ENCODE measurements at places on chromosomes 7 and 10.

GRCh38 chr10:86711513-86712316, 43.4 kb downstream of the LDB3 start:
- DNase-seq = peak; percentile 48

DNA sequence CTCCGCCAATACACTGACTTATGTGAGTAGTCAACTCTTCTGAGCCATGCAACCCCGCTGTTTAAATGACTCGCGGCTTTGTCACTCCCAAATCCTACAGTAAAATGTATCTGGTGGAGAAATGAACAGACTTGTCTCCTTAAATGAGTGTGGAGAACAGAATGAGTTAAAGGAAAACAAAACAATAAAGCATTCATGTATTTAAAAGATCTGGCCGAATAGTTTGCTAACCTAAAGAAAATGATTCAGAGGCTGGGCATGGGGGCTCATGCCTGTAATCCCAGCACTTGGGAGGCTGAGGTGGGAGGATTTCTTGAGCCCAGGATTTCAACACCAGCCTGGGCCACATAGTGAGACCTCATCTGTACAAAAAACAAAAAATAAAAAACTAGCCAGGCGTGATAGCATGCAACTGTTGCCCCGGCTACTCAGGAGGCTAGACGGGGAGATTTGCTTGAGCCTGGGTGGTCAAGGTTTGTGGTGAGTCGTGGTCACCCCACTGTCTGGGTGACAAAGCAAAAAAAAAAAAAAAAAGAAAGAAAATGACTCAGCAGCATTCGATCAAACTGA, 86.5 kb upstream of the PFKP start:
- no peak for DNase-seq

- DNase-seq = no peak
Measured at GRCh38 chr7:141045842-141046620, 27.8 kb upstream of the TMEM178B start.

DNA sequence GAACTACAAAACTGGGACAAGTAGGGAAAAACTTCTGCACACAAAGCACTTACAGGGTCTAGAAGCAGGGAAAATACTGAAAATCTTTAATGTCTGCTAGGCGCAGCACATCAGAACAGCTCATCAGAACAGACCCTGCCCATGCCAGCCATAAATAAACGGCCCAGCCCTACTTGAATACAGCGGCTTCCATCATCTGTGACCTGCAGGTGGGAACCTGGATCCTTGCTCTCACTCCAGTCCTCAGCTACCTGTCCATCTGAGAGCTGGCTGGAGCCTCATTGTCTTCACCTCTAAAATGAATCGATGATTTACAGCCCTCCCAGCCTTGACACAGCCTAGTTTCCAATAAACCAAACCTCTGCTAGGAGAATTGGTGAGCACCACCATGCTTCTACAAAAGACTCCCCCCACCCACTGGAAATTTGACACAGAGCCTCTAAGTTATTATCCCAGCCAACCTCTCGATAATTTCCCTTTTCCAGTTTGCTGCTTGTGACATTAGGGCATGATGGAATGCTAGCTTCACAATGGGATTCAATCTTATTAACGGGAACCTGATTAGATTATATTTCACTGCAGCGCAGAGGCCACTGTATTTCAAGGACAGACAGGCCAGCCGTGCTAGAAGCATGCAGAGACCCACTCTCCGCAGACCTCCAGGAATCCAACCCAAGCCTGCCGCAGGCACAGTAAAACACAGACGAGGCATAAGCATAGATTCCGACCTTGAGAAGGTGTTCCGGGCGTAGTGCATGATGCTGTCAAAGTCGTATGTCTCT, 61.6 kb upstream of the OPALIN start:
- DNase-seq = no peak

- peak; percentile 19 for DNase-seq
Measured at GRCh38 chr10:69179089-69179742, 818 bp upstream of the SUPV3L1 start.

GRCh38 chr7:127822822-127823508, 171.0 kb downstream of the SND1 start:
- no peak for DNase-seq

- DNase-seq = no peak
Measured at GRCh38 chr10:110613996-110614495, 30.1 kb upstream of the RBM20 start.

- no peak for DNase-seq
Measured at GRCh38 chr10:3528271-3528670, 256.7 kb downstream of the KLF6 start.

DNA sequence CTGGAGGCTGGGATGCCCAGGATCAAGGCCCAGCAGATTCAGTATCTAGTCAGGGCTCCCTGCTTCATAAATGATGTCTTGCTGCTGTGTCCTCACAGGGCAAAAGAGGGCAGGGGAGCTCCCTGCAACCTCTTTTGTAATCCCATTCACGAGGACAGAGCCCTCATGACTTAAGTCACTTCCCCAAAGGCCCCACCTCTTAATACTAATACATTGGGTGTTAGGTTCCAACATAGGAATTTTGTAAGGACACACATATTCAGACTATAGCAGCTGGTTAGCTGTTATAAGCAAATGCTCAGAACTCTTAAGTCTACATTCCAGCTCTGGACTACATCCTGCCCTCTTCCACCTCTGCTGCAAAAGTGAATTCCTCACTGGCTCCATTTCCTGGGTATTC, 63.0 kb downstream of the VOPP1 start:
- DNase-seq = no peak

DNA sequence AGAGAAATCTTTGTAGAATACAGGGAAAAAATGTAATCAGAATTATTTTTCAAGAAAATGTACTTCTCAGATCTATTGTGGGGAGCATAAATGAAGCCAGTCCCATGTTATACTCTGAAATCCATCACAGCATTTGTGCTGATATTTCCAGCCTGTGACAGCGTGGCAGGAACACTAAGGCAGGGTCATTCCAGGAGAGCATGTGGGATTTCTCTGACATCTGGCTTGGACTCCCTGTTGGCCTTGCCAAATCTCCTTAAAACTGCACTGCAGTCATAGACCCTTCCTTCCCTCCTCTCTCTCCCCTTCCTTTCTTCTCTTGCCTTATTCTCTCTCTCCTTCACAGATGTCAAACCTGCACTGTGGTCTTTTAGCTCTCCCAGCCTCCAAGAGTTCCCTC, 6.5 kb upstream of the TSPAN13 start:
- DNase-seq = no peak

DNA sequence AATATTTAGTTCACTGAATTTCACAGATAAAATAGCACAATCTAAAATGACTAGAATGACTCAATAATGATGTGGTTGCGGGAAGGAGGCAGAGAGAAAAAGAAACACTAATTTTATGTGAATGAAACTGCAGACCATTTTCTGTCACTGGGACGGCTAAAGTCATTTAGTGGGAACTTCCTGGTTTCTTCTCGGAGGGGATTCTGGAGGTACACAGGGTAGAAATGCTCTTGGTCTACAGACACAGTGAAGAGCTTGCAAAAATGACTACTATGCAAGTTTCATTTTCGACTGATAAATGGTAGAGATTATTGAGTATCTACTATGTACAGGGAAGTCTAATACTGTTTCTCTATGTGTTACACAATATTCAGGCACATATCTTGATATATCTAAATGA, 63.5 kb upstream of the LRRN3 start:
- DNase-seq = no peak

DNA sequence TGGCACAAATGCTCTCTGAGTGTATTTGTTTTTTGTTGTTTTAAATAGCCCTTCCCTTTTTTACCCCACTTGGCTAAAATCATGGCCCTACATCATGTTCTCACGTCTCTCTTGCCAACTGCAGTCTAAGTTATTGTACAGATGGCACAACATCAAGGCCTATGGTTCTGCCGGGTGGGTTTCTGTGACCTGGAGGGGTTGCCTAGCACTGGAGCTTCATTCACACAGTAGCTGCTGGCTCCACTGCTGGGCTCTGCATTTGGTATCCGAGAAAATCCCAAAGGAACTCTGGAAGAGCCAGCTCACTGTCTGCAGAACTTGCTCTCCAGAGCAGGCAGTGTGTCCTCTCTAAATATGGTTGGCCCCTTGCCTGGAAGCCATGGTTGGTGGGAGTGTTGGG, 120.6 kb downstream of the LRRC4 start:
- DNase-seq = no peak

GRCh38 chr7:151088019-151088855, 2.0 kb downstream of the AGAP3 start:
- DNase-seq = no peak

DNA sequence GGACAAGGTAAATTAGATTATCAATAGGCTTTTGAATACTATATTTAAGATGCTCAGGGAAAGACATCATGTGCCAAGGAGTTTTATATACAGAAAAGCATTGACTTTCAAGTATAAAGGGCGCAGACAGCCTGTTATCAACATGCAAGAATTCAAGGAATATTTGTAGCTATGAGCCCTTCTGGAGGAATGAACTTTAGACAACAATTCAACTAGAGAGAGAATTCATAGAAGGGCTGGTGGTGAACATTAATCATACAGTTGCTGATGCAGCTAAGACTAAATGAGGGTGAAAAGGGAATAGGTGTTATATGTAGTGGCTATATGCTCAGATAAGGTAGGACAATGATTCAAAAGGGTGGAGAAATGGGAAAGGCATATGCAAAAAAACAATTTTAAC, 41.2 kb downstream of the AOAH start:
- no peak for DNase-seq

- no peak for DNase-seq
Measured at GRCh38 chr10:110344622-110345021, 39.9 kb upstream of the SMNDC1 start.

All from activated T-helper 1 cell treated with anti-CD3 and anti-CD28 coated beads, Interleukin-12 subunit alpha, Interleukin-12 subunit beta, Interleukin-2, Interleukin-4 antibody, amounts not matched to agents 30 ng/mL and 10 ng/mL and 1 ng/mL, durations not matched to agents 14 hours and 24 hours and 36 hours (primary cell).